SW480 (cell line): ENCODE measurements at places on chromosomes 5 and 9.

DNA sequence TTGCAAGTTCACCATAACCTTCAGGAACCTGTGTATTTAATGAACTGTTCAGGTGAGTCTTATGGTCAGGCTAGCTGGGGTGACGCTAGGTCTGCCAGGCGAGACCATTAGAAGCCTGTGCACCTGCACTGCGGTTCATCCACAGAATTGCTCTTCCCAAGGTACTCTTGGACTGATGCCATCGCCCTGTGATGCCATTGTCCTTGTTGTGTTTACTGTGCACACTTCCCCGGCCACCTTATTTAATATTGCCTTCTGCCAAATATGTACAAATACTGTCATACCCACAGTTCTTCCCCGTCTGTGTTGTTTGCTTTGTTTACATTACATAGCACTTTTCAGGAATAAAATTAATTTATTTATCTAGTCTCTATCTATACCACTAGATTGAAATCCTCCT, 66.3 kb downstream of the RCL1 start:
- no peak for DNase-seq

GRCh38 chr9:16266648-16267276, 603.7 kb downstream of the BNC2 start:
- no peak for DNase-seq

- DNase-seq = no peak
These were observed 28.4 kb upstream of the CAST start for GRCh38 chr5:96633820-96634219.

- peak; percentile 60 for DNase-seq
These were observed 26.2 kb downstream of the TYRP1 start for GRCh38 chr9:12719431-12719830.

- no peak for DNase-seq
These were observed 144.2 kb downstream of the PCSK1 start for GRCh38 chr5:96288845-96289185.

GRCh38 chr9:109907400-109907799, 127.4 kb downstream of the PALM2AKAP2 start:
- no peak for DNase-seq

GRCh38 chr9:90368928-90369327, 273.7 kb downstream of the DIRAS2 start:
- no peak for DNase-seq

DNA sequence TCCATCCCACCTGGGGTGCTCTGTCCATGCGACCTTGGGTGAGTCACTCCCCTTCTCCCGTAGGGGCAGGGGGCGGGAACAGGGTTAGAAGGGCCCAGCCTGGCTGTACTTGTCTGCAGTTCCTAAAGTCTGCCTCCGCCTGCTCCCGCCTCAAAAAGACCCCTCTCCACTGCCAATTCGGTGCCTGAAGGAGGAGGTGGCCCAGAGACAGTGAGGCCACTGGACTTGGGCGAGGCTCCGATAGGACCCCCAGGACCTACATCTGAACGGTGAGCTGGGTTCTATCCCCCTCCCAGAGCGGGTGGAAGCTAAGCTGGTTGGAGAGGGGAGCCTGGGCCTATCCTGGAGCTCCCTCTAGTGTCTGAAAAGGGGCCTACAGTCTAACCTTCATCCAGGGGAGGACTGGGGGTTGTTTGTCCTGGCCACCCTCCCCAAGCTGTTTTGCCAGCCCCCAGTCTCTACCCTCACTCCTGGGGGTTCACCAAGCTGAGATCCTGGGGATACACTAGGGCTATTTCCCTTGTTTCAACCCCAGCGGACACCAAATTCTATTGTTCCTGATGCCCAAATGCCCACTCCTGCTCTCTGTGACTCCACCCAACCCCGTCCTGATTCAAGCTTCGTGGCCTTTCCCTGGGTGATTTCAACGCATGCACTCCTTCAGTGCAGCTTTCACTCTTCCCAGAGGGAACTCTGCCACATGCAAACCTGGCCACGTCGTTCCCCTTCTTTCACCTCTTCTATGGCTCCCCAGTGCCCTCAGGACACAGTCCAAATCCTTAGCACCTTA, 6.1 kb upstream of the CRB2 start:
- peak; percentile 48 for DNase-seq

DNA sequence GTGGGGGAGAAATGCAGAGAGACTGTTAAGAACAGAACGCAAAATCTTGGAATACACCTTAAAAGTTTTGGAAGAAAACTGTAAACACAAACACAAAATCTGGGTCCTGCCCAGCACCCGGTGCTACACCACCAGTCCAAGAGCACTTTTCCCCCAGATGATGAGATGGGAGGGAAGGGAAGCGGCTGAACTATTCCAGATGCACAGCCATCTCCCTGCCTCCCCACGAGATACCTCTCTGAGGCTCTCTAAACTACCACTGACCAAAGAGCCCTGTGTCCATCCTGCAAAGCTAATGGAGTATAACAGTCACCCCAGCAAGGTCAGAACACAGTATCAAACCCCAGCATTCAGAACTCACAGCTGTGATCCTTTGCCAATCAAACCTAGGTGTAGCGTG, 8.0 kb downstream of the SPARC start:
- DNase-seq = no peak

GRCh38 chr5:180869587-180869986, 8.5 kb upstream of the ZFP62 start:
- DNase-seq = no peak

- no peak for DNase-seq
These were observed 2191.0 kb upstream of the ACO1 start for GRCh38 chr9:30193421-30193820.

DNA sequence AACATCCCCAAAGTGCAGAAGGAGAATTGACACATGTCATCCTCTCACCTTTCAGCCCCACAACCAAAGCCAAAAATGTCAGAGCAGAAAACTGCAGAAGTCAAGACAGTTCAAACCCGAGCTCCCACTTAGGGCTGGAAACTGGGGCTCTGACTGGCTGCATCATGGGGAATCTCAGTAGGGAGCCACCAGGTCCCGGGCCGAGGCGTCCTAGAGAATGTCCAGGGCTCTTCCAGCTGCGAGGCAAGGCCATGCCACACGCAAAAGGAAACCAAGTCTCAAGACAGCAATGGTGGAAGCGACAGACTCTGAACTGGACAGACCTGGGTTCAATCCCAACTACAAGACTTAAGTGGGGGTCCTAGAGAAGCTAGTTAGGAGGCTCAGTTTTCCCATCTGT, 13.8 kb downstream of the SH3PXD2B start:
- DNase-seq = no peak
